NCI-H2171 (cell line): ENCODE measurements at places on chromosomes 4 and X.

DNA sequence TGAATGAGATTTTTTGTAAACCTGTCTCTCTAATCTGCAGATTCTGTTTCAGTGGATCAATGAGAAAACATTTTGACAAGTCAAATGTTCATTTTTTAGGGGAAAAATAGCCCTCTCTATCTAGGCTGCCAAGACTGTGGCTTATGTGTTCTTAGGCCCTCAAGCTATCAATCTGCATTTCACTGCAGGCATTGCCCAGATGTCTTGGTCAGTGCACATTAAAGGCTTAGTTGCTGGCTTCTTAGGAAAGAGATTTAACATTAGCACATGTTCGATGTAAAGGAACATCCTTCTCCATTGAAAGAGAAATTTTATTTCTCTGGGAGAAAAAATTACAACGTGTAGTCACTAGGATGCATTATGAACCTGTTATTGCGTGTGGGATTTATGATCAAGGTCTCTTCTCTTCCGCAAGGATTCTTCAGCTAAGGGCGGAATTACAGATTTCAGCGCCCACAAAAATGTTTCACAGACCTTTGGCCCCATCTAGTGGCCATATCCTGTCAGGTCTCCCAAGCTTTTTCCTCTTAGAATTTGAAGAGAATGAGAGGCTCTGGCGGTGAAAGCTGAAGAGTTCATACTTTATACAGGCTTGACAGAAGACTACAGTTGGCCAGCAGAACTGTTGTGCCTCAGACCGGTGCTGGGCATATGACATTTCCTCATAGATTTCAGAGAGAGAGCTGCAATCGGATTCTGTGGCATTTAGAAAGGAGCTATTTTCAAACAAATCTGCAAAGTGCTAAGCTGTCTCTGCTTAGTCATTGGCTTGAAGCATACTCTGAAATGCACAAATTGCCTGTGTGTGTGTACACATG, 144.6 kb upstream of the NOCT start:
- peak; percentile 52 for DNase-seq

GRCh38 chrX:153478746-153479145, 8.4 kb upstream of the HAUS7 start:
- DNase-seq, result no peak

DNA sequence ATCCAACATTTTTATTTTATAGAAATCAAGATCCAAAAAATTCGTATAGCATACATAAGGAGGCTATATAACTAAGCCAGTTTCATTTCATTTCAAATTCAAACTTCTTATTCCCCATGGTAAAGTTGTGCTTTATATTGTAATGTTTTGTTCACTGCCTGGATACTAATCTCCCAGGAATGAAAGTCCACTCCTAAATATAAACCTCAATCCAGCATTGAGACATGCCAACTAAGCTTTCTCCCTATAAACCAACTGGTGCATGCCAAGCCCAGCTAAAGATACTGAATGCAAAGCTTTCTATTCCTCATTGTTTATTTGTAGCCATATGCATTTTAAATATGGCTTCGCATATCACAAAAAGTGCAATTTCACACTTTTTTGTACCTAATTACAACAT, 63.8 kb upstream of the INPP4B start:
- no peak for DNase-seq

DNA sequence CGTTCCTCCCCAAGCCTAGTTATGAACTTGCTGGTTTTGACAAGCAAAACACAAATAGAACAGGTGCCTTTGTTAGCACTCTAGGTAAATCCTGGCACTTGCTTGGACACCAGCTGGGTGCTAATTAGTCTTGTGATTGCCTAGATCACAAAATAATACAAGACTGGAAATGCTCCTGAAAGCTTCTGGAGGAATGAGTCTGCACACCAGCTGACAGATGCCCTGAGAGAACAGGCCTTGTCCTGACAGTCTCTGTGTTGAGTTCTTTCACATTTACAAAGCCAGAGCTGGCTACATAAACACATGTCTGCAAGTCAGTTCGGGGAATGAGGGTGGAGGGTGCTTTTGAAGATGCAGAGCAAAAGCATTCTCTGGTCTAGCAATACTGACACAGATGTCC, 93.8 kb downstream of the ELOVL6 start:
- no peak for DNase-seq

GRCh38 chrX:50407976-50408375, 62.6 kb downstream of the DGKK start:
- no peak for DNase-seq

- DNase-seq, result no peak
Observed at GRCh38 chr4:47469951-47470350, 6.4 kb upstream of the COMMD8 start.

- DNase-seq, result no peak
Observed at GRCh38 chr4:145493166-145493565, 11.5 kb downstream of the SMAD1 start.

GRCh38 chr4:84433633-84434222, 65.4 kb downstream of the NKX6-1 start:
- DNase-seq, result no peak

DNA sequence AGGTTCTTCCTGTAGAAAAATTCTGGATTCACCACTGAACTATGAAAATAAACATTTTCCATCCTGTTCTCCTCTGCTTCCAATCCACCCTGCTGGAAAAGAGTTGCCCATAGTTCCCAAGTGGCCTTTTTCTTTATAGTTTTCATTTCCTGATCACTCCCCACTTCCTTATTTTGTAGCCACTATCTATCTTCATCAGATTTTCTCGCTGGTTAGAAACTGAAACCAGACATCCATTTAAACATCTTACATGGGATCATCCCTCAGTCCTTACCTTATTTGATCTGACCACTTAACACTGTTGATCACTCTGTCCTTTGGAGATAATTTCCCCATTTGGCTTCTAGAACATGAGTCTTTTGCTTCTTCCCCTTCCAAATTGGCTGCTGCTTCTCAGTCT, 42.2 kb upstream of the SCOC start:
- DNase-seq, result no peak

GRCh38 chrX:15358533-15358932, 23.2 kb upstream of the PIGA start:
- DNase-seq, result no peak

GRCh38 chr4:113711883-113712662, 49.5 kb downstream of the CAMK2D start:
- no peak for DNase-seq

- DNase-seq, result no peak
Observed at GRCh38 chrX:64176876-64177275, 28.6 kb downstream of the AMER1 start.

GRCh38 chr4:3205995-3206394, 43.0 kb upstream of the MSANTD1 start:
- DNase-seq, result no peak

DNA sequence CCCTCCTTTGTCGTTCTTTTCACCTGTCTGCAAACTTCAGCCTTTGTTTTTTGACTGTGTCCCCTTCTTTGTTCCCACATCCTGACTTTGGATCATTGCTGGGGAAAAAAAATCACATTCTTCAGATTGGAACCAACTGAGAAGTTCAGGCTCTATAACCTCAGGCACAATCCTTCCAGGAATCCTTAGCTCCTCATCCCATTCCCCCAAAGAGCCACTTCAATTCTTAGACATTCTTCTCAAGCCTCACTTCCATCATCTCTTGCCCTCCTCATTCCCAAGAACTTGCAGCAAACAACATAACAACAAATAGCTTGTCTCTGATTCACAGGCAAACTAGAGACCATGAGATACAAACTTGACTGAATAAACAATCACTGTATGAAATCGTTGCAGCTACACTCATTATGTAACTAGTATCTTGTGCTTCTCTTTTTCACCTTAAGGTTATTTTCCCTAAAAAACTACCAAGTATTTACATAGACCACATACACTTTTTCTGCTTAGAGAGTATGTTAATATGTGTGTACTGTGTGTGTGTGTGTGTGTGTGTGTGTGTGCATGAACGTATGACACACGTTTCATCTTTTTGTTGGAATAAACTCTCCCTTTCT, 26.4 kb upstream of the PGM2 start:
- no peak for DNase-seq

DNA sequence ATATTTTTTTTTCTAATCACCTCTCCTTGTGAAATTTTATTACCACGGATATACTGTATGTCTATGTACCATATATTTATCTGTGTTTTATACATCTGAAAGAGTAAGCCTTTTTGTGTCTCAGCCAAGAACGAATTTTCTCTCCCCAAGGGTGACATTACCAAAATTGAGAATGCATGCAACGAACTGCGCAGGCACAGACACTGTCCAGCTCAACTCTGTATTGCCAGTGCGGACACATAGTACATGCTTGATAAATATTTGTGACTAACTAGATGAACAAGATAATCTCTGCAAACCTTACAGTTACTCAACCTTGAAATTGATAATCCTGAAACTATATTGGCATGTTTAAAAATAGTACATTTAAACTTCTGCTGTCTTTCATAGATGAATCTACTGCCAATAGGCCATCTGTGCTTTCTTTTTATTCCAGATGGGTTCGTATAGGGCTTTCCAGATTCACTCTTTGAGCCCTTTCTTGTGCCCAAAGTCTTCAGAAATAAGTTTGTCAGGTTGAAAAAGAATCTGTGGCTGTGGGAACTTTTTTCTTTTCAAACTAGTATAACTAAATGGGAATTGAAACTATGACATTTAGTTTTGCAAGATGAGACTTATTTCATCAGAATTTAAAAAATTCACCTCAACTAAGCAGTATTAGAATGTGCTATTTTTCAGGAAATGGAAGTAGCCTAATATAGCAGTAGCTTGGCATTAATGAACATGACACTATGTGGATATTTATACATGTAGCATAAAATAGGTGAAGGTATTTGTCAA, 38.9 kb downstream of the DTHD1 start:
- DNase-seq, result no peak

DNA sequence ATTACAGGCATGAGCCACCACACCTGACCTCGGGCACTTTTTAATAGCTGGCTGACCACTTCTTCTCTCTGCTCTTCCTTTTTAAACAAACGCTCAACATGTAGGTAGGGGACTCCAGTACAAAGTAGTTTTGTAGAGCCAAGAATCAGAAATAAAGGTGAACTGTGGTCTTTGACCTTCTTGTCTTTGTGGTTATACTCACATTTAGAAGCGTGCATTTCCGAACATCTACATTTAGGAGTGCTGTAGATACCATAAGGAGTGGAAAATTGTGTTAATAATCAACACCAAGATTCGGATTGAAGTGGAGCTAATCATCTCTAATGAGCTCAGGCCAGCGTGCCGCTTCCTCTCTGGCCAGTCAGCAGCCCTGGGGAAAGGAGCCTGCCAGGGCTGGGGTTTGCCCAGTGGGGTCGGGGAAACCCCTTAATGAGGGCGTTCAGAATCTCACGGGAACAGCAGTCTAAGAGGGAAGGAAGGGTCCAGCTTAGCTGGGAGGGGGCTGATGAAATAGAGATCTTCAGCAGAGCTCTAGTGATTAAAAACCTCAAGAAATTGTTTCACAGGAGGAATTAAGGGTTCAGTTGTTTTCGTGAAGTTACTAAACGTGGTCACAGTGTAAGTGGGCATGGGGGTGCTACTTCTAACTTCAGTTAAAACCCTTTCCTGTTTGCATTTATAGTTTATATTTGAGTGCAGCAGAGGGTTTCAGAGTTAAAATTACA, 81.2 kb downstream of the GAB1 start:
- no peak for DNase-seq

- no peak for DNase-seq
Observed at GRCh38 chrX:154488336-154489075, 1.9 kb downstream of the SLC10A3 start.

DNA sequence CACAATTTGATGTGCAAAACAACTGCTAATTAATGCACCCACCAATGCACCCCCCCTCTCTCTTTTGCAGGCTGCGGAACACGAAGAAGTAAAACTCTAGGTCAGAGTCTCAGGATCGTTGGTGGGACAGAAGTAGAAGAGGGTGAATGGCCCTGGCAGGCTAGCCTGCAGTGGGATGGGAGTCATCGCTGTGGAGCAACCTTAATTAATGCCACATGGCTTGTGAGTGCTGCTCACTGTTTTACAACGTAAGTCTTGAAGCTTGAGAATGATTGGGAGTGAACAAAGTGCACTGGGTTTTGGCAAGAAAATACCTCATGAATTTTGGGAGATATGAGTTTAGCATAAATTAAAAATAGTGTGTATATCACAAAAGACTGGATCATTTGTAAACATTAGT, 28.9 kb downstream of the TMPRSS11E start:
- DNase-seq, result no peak

DNA sequence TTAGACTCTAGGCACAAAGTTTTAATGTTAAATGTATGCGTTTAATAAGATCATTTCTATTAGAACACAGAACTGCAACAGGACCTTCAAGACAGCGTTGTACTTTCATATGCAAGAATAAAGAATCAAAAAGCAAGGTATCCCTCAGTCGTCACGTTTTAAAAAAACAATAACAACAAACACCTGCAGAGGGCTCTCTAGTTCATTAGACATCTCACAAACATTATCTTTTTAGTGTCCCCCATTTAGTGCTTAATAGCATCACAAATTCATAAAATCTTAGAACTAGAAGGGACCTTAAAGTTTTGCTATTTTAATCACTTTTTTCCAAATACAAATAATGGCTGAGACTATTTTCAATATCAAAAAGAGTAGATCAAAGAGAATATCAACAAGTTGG, 236.6 kb downstream of the DCHS2 start:
- DNase-seq, result no peak

DNA sequence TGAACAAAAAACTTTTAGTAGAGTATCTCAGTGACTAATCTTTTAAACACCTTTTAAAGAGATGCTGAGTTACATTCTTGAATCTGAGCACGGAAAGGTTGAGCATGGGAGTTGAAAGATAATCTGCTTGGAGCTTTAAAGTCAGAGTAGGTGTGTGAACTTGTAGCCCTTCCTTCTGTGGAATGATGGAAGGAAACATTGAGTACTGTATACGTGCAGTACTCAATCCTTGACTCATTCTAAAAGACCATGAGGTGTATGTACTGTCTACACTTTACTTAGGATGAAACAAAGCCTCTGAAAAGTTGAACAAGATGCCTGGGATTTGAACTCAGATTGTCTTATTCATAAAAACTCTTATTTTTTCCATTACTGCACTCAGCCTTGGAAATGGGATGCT, 3.4 kb downstream of the ENOPH1 start:
- DNase-seq, result no peak

DNA sequence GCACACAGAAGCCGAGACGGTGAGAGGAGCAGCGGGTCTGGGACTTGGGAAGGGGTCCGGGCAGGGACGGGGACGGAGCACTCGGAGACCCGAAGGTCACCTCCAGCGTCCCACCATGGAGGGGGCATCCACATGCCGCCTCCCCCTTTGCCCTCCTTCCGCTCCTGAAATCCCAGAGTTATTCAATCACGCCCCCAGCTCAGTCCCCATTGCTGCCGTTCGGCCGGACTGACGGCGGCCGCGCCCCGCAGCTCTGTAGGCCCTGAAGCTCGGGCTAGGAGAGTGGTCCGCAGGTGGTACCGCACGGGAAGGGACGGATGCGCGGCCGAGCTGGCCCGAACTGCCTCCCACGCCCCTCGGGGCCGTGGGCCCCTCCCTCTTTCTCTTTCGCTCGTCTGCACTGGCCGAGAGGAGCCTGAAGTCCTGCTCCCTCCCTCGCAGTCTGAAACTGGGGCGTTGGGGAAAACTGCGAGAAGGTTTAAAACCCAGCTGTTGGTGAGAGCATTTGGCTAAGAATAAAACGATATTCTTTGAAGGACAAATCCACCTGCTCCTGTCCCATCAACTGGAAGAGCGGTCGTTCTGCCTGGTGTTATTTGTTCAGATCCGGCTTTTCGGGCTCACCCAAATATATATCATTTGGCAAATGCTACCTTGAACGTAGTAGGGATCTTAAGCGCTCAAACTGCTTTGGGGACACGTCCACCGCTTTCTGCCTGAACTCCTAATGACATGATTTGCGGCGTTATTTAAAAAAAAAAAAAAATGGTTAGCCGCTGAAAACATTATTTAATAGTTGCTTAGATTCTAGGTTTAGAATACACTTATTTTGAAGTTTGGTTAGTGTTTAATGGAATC, 719 bp downstream of the USO1 start:
- DNase-seq, result no peak
